ENCODE measurements at places on chromosomes 4 and X.

- DNase-seq, result no peak
Observed at GRCh38 chrX:24732766-24733500, 39.2 kb downstream of the POLA1 start.

DNA sequence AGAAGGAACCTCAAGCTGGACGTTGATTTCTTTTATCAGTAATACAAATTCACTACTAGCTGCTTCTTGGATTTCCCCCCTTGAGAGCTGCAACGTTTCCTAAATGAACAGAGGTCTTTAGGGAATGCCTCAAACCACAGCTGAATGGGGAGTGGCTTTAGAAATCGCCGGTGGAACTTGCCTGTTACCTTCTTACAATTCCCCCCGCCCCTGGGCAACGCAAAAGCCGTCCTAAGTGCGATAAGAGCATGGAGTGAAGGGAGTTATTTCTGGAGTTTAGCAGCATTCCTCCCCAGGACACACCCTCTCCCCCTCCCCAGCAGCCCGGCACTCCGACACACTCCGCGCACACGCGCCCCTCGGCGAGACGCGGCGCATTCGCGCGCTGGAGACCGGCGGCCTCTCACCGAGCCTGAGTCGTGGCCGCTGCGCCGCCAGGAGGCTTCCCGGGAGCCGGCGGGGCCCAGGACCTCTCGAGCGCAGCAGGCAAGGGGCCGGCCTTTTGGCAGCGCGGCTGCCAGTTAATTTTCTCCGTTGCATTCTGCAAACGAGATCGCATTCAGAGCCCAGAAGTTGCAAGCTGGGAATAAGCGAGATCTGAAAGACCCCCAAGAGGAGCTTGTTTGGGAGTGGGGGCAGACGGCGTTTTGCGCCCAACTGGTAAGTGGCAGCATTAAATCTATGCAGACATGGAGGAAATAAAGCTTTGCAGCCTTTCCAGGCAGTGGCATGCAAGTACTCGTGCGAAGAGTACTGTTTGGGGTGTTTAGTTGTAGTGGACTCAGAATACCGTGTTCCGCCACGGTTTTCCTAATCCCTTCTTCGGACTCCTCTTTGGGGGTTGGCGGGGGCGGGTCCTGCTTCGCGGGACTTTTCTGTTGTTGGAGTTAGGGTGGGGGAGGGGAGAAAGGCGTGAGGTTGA is 134.7 kb downstream of the PALLD start:
- peak; percentile 66 for DNase-seq

DNA sequence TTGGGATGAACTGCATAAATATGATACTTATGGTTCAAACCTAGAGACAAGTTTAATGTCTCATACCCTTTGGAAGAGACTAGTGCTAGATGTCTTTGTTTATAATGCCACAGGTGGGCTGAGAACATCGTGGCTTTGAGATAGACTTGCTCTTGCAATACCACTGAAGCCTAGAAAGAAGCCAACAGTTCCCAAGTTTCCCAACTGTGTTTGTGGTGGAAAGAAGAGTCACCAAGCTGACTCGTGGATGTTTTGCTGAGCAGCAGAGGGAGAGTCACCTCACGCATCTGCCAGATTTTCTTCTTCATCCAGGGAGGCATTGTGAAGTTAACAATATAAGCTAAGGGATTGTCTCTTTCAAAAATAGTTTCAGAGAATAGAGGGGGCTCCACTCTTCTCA is 1076.2 kb downstream of the C4orf33 start:
- DNase-seq, result no peak

DNA sequence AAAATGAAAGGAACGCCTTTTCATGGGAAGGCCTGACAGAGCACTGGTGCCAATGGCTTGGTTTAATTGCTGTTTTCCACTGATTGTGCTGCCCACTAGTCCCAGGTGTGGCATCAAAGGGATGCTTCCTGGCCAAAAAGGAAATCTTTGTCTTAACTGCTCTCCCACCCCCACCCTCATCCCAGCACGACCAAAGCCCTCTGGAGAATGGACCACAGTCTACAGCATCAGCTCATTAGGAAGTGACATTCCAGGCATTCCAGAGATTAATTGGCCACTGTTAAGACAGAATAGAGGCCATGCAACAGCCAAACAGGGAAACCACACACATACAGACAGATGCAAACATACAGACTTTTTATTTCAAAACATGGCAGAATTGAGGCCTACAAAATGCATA is 143.2 kb downstream of the LHFPL1 start:
- DNase-seq, result no peak

DNA sequence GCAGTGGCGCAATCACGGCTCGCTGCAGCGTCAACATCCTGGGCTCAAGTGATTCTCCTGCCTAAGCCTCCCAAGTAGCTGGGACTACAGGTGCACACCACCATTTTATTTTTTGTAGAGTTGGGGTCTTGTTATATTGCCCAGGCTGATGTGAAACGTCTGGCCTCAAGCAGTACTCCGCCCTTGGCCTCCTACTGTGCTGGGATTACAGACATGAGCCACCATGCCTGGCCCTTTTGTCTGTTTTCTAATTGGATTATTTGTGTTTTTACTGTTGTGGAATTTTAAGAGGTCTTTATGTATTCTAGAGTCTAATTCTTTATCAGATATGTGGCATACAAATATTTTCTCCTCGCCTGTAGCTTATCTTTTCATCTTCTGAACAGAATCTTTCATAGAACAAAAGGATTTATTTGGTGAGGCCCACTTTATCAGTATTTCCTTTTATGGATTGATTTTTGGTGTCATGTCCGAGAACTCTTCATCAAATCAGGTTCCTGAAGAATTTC is 18.9 kb downstream of the PLS3 start:
- no peak for DNase-seq

DNA sequence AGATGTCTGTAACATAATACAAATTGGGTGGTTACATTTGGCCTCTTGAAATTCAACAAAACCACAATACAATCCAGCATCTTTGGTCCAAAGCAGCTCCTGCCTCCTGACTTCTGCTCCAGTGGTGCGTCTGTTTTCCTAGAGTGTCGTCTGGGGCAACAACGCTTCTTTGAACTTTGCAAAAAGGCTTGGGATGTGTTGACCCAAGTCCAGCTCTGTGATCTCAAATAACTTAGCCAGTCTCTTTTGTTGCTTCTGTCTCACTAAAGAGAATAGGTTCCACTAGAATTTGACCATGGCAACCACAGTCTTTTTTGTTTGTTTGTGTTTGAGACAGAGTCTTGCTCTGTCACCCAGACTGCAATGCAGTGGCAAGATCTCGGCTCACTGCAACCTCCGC is 324.0 kb downstream of the DHRSX start:
- DNase-seq, result no peak

GRCh38 chr4:78737973-78738372 is 38.2 kb upstream of the BMP2K start:
- DNase-seq, result no peak

- peak; percentile 1 for DNase-seq
Observed at GRCh38 chr4:30396772-30397475, 323.2 kb upstream of the PCDH7 start.

- peak; percentile 55 for DNase-seq
Observed at GRCh38 chr4:152273343-152273742, 262.5 kb downstream of the FBXW7 start.

DNA sequence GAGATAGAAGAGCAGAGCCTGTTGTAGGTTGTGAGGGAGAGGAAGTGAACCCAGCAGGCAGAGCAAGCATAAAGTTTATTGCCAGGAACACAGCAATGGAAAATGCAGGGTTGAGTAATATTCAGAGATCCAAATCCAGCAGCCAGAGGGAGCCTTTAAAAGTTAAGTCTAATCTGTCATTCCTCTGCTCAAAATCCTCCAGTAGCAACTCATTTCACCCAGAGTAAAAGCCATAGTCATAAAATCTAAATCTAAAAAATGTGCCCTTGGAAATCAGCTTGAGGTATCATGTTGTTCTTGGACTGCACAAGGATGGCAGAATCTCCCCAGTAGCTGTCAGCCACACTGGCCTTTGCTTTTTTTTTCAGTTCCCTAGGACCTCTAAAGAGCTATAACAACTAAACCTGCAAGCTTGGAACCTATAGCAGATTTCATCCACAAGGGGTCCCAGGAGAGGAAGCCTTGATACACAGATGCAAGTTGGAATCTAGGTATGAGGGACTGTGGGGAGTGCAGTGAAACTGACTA is 62.9 kb upstream of the FRAS1 start:
- peak; percentile 42 for DNase-seq

DNA sequence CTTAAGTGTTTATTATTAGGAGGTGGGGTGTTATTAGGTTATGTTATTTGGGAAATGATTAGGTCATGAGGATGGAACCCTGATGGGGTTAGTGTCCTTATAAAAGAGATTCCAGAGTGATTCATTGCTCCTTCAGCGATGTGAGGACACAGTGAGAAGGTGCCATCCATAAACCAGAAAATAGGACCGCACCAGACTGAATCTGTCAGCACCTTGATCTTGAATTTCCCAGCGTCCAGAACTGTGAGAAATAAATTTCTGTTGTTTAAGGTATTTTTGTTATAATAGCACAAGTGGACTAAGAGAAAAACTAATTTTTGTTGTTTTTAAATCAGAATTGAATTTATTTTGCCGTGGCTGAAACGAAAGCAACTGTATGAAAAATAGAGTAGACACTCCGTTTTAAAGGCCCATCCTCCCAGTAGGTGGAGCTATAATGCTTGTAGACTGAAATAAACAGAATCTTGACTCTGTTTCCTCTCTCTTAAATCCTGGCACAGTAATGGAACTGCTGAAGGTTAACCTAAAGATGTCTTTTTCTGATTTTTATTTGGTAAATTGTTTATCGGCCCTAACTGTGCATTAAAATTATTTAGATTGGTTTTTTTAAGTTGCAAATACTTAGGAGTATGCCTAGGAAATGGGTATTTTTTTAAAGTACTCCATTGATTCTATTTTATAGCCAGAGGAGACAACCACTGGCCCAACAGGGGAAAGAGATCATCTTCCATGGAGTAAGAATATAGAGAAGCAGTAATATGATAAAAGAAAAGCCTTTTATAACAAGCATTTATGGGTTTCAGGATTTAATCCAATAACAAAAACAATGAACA is 133.2 kb upstream of the ADAMTS3 start:
- peak; percentile 55 for DNase-seq

GRCh38 chr4:188121530-188121929 is 12.1 kb upstream of the TRIML2 start:
- DNase-seq, result no peak

DNA sequence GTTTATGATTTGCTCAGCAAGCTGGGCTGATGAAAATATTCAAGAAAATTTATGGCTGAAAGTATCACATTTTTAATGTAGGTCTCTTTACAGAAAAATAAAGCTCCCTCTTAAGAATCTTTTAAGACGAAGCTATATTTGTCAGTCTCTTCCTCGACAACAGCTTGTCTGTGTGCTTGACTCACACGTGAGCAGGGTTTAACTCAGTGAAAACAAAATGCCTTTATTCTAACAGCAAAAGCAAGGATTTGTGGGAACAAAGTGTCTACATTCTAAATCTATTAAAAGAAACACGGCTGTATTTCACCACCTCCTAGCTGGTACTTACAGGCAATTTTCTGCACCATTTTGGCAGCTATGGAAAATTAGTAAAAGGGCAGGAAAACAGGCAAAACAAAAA is 75.5 kb downstream of the NYX start:
- DNase-seq, result no peak

GRCh38 chr4:154314248-154314647 is 177.4 kb downstream of the DCHS2 start:
- DNase-seq, result no peak

GRCh38 chrX:31154946-31155345 is 83.1 kb upstream of the FTHL17 start:
- no peak for DNase-seq

GRCh38 chr4:82621251-82621650 is 59.5 kb upstream of the TMEM150C start:
- DNase-seq, result no peak

DNA sequence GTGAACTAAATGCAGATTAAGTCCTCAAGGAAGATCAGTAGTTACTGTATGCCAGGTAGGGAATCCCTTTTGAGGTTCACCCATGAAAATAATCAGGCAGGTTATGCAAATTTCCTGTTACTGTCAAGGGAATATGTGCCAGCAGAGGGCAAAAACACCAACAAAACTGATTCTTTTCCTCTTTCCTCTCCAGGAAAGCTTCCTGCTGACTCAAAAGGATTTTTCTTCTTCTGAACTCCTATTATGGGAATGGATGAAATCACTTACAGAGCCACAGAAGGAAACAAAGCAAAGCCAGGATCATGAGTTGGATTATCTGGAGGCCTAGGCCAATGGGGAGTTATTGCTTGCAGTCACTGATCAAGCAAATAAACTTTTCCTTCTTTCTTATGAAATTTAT is 49.7 kb downstream of the TMPRSS11F start:
- peak; percentile 13 for DNase-seq

GRCh38 chrX:48520976-48521352 is 644 bp upstream of the EBP start:
- DNase-seq, result no peak

- DNase-seq, result no peak
Observed at GRCh38 chr4:113699772-113700171, 61.8 kb downstream of the CAMK2D start.

- DNase-seq, result no peak
Observed at GRCh38 chr4:130812117-130812765, 1716.3 kb downstream of the C4orf33 start.

GRCh38 chr4:71188156-71188640 is 150.6 kb upstream of the SLC4A4 start:
- DNase-seq, result no peak

- DNase-seq, result no peak
Observed at GRCh38 chr4:122232633-122233032, 80.5 kb downstream of the BLTP1 start.

DNA sequence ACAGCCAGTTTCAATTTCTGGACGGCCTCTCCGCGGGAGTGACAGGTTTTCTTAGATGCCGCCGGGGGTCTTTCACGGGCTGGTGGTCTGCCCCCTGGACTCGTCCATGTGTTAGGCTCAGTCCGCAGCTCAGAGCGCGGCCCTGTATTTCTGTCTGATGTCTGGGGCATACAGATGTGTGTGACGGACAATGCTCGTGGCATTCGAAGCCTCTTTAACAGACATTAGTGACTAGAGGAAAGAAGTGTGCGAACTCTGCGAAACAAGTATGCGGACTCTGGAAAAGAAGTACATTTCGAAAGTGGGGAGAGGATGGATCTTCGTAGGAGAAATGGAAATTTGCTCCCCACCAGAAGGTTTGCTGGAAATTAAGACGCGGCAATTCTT is 793 bp upstream of the DCUN1D4 start:
- DNase-seq, result peak; percentile 11

GRCh38 chr4:80008351-80008750 is 64.7 kb downstream of the ANTXR2 start:
- DNase-seq, result no peak
